Stimulated activated CD8-positive, alpha-beta memory T cell treated with anti-CD3 and anti-CD28 coated beads, Interleukin-15, amount 100 ng/mL, for 1 hour (primary cell): ENCODE measurements at places on chromosomes 4 and X.
A peak's percentile ranks its signal among the peaks of the same experiment; 100 is the strongest.

- no peak for DNase-seq
These were observed 108.5 kb downstream of the ZNF330 start for GRCh38 chr4:141329174-141329569.

DNA sequence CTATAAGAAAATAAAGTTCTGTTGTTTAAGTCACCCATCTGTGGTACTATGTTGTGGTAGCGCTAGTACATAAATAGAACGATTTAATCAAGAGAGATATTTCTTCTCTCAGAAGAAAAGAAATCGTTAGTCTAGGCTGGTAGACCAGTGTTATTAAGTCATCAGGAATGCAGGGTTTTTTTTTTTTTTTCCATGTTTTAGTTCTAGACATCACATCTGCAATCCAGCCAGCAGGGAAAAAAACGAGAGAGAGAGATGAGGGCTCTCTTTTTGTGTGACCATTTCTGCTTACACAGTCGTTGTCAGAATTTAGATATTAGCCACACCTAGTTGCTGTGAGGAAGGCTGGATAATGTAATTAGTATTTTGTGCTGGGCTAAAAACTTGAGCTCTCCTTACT, 417.4 kb downstream of the TMA16 start:
- DNase-seq: no peak

GRCh38 chr4:83013420-83013867, 2.8 kb upstream of the LIN54 start:
- DNase-seq: no peak

DNA sequence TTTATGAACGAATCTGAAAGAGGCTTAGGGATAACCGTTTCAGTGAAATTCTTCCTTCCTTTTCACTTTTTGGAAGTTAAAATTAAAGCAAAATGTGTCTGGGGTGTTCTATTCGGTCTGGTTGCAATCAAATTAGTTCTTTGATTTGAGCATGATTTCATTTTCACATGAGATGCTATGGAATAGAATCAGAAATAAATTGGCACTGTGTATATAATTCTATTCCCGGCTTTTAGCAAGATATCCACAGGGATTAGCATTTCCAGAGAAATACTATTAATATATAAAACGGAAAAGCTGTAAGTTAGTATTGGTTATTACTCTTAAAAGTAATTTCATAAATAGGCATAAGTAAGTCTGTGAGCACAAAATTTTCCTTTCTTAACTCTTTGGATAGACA, 1676.8 kb upstream of the PCDH7 start:
- no peak for DNase-seq

DNA sequence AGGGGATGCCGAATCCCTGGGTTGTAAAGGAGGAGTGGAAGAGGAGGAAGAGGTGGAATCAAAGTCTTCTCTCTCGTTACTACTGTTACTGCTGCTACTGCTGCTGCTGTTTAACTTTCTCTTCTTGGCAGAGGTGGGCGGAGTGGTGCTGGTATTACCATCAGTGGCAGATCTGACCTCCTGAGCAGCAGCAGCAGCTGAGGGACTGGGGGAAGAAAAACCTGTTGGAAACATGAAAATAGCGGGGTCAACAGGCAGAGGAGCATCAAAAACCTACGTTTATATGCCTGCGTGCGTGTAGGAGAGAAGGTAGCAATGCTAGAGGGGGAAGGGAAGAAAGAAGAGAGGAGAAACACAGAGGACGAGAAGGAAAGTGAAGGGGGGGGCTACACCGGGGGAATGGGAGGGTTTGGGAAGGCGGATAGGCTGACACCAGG, 339 bp downstream of the CUL4B start:
- peak; percentile 16 for DNase-seq

DNA sequence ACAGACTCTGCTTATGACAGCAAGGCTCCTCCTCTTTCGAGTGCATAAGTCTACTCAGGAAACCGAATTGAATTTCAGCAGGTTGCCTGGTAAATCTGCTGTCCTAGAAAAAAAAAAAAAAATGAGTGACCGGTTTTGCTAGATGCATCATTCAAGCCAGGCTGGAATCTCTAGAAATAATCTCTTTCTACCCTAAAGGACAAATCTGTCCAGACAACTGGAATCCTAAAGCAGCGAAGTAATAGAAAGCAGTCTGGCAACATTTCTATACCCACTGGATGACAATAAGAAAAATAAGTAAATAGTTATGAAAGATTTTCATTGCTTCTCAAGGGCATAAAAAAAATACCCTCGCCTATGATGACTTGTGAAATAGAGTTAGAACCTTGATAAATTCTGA, 703.5 kb downstream of the RPA4 start:
- DNase-seq: no peak

DNA sequence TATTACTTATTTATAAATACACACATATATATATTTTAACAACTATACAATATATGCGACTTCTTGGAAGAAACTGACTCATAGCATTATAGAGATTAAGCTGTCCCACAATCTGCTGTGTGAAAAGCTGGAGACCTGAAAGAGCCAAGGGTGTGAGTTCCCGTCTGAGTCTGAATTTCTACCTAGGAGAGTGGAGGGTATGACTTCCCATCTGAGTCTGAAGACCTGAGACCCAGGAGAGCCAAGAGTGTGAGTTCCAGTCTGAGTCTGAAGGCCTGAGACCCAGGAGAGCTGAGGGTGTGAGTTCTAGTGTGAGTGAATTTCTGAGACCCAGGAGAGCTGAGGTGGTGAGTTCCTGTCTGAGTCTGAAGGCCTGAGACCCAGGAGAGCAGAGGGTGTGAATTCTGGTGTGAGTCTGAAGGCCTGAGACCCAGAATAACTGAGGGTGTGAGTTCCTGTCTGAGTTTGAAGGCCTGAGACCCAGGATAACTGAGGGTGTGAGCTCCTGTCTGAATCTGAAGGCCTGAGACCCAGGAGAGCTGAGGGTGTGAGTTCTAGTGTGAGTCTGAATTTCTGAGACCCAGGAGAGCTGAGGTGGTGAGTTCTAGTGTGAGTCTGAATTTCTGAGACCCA, 8.9 kb upstream of the P2RY8 start:
- no peak for DNase-seq

GRCh38 chrX:109696146-109696740, 36.8 kb downstream of the ACSL4 start:
- no peak for DNase-seq

GRCh38 chr4:3397128-3397527, 44.6 kb upstream of the HGFAC start:
- DNase-seq: no peak

GRCh38 chr4:47839259-47839658, 1.4 kb upstream of the CORIN start:
- no peak for DNase-seq

DNA sequence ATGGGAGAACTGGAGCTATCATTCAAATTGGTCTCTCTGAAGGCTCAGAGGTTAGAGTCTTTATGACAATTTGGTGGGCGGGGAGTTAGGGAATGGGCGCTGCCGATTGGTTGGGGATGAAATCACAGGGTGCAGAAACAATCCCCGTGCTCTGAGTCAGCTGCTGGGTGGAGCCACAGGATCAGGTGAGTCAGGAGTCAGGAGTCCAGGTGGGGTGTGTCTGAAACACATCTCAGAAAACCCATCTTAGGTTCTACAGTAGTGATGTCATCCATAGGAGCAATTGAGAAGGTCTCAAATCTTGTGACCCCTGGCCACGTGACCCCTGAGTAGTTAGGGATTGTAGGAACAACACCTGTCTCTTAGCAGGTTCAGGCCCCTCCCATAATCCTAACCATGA, 41.6 kb upstream of the TLR3 start:
- DNase-seq: no peak

DNA sequence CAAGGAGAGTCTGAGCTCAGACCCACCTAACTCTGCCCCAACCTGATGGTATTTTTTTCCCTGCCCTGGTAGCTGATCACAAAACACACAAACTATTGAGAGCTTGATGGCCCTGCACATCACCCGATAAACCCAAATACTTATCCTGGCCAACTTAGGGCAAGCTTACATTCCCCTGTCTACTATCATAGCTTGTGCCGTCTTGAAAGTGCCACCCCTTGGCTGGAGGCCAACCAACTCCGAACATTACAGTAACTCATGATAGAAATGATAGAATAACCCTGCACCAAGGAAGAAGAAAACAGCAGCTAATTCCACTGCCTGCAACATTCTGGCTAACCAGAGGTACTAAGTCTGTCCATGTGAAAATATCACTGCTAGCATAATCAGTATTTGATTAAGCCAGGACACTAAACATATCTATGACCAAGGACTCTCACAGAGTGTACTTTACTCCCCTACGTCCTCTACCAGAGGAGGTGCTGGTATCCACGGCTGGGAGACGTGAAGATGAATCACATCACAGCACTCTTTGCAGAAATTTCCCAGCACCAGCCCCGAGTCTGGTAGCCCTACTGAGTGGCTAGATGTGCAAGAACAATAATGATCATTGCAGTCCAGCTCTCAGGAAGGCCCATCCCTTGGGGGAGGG, 8.9 kb downstream of the STBD1 start:
- no peak for DNase-seq

GRCh38 chr4:1661695-1662094, 22.4 kb downstream of the FAM53A start:
- no peak for DNase-seq
